ENCODE measurements at places on chromosomes 4 and X.

DNA sequence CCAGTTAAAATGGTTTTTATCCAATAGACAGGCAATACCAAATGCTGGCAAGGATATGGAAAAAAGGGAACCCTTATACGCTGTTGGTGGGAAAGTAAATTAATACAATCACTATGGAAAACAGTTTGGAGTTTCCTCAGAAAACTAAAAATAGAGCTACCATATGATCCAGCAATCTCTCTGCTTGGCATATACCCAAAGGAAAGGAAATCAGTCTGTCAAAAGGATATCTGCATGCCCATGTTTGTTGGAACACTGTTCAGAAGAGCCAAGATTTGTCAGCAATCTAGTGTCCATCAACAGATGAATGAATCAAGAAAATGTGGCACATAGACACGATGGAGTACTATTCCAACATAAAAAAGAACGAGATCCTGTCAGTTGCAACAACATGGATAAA is 91.0 kb upstream of the SH3RF1 start:
- no peak for DNase-seq

- DNase-seq: peak; percentile 69
Observed at GRCh38 chrX:112642349-112642748, 37.4 kb downstream of the LHFPL1 start.

DNA sequence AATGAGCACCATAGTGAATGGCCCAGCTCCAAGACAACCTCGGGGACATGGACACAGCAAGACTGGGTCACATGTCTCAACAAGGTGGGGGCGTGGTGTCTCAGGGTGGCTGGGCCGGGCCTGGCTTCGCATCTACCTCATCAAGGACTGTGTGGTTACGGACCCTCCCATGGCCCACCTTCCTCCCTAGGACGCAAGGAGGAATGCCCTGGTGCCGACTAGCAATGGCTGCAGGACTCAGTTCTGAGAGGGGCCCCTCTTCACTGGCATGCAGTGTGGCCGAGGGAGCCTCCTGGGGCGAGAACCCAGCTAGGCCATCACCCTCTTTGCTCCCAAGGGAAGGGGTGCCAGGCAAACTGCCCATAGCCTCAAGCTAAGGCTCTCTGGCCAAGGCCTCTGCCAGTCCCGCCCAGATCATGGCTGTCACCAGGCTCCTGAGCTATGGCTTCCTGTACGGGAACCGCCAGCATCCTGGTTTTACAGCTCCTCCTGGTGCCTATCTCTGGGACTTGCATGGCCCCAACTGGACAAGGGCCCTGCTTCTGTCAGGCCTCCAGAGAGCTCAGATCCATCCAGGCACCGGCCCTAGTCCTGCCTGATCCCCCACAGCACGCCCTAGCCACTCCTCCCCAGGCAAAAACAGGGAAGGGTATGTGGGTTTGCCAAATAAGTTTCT is 218.0 kb upstream of the AGTR2 start:
- DNase-seq: no peak

- DNase-seq: no peak
Observed at GRCh38 chr4:3314706-3315260, 22.0 kb downstream of the RGS12 start.

- no peak for DNase-seq
Observed at GRCh38 chrX:134752981-134753717, 94.9 kb upstream of the PLAC1 start.

GRCh38 chr4:42995343-42995944 is 102.9 kb downstream of the GRXCR1 start:
- DNase-seq: peak; percentile 59

Measured in iPS-NIHi11 (cell line).